Activated naive CD4-positive, alpha-beta T cell treated with anti-CD3 and anti-CD28 coated beads for 36 hours (primary cell): ENCODE measurements at places on chromosomes 1 and 21. TPM values are rescaled to one million over a fixed set of nuclear protein-coding genes. Genes with fewer than 3 reads are reported as not detected.

Gene OR2L5
- total RNA-seq, result not detected

Gene SMG5
- total RNA-seq, result 83.4 TPM

Gene NTMT2
- total RNA-seq, result not detected

Gene HSPB7
- total RNA-seq, result not detected

Gene UBE2Q1
- total RNA-seq, result 79.2 TPM

Gene TLR5
- total RNA-seq, result 0.67 TPM

Gene SH2D5
- 0.29 TPM for total RNA-seq

Gene VHLL
- total RNA-seq, result not detected

Gene FCMR
- 52.1 TPM for total RNA-seq

GRCh38 chr21:28959367-28960099 lies 33.1 kb downstream of the LTN1 start:
- no peak overlapping the region for H3K4me3 ChIP-seq
- peaks cover 30% of the 10 kb centered on the region for H3K36me3 ChIP-seq
- H3K27ac ChIP-seq, result no peak overlapping the region

- peaks cover 3% of the 10 kb centered on the region for H3K27me3 ChIP-seq
- no peaks in the 10 kb centered on the region for H3K4me1 ChIP-seq
- H3K36me3 ChIP-seq, result no peaks in the 10 kb centered on the region
- no peak overlapping the region for H3K4me3 ChIP-seq
Measured at GRCh38 chr1:199515261-199515660, 512.2 kb upstream of the NR5A2 start.

GRCh38 chr1:91334856-91335255 lies 69.8 kb downstream of the HFM1 start:
- H3K4me1 ChIP-seq, result no peaks in the 10 kb centered on the region
- H3K27me3 ChIP-seq, result peaks cover 6% of the 10 kb centered on the region
- DNase-seq, result no peak
- H3K4me3 ChIP-seq, result no peak overlapping the region

- peak overlapping the region; percentile 75 for H3K27ac ChIP-seq
- peak overlapping the region; percentile 50 for H3K4me3 ChIP-seq
- peaks cover 54% of the 10 kb centered on the region for H3K4me1 ChIP-seq
- no peaks in the 10 kb centered on the region for H3K27me3 ChIP-seq
- peaks cover 45% of the 10 kb centered on the region for H3K36me3 ChIP-seq
Measured at GRCh38 chr1:235124665-235125064, 4.0 kb downstream of the TOMM20 start.

DNA sequence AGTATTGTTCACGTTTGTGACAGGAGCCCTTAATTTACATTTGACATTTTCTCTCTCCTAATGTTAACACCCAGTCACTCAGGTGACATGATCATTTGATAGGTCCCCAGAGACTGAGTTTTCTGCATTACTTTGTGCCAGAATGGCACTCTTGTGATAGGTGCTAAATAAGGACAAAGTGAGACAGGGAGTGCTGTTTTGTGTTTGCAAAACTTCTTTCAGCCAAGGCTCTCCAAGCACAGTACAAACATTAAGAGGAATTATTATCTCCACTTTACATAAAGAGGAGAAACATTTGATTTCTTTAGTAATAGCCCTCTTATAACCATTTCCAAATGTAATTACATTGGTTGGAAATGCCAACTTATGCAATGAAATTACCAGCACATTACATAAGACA lies 355.2 kb downstream of the NTNG1 start:
- H3K27ac ChIP-seq, result no peak overlapping the region
- H3K27me3 ChIP-seq, result no peaks in the 10 kb centered on the region
- H3K4me1 ChIP-seq, result no peaks in the 10 kb centered on the region
- H3K36me3 ChIP-seq, result no peaks in the 10 kb centered on the region
- no peak overlapping the region for H3K4me3 ChIP-seq

- no peaks in the 10 kb centered on the region for H3K36me3 ChIP-seq
- H3K4me1 ChIP-seq, result peaks cover 46% of the 10 kb centered on the region
- no peaks in the 10 kb centered on the region for H3K27me3 ChIP-seq
- no peak for DNase-seq
- H3K4me3 ChIP-seq, result no peak overlapping the region
Measured at GRCh38 chr1:9427388-9427787, 111.9 kb upstream of the SLC25A33 start.

- H3K27ac ChIP-seq, result no peak overlapping the region
- DNase-seq, result no peak
- H3K27me3 ChIP-seq, result no peaks in the 10 kb centered on the region
Measured at GRCh38 chr1:174497478-174497877, 49.7 kb downstream of the GPR52 start.

- no peak for DNase-seq
- H3K27me3 ChIP-seq, result no peaks in the 10 kb centered on the region
- peaks cover 16% of the 10 kb centered on the region for H3K4me1 ChIP-seq
- no peak overlapping the region for H3K27ac ChIP-seq
Measured at GRCh38 chr21:45318146-45318555, 30.5 kb upstream of the POFUT2 start.

- no peaks in the 10 kb centered on the region for H3K36me3 ChIP-seq
- H3K27ac ChIP-seq, result no peak overlapping the region
- H3K4me3 ChIP-seq, result no peak overlapping the region
- no peaks in the 10 kb centered on the region for H3K27me3 ChIP-seq
Measured at GRCh38 chr1:101980974-101981373, 15.8 kb downstream of the OLFM3 start.

DNA sequence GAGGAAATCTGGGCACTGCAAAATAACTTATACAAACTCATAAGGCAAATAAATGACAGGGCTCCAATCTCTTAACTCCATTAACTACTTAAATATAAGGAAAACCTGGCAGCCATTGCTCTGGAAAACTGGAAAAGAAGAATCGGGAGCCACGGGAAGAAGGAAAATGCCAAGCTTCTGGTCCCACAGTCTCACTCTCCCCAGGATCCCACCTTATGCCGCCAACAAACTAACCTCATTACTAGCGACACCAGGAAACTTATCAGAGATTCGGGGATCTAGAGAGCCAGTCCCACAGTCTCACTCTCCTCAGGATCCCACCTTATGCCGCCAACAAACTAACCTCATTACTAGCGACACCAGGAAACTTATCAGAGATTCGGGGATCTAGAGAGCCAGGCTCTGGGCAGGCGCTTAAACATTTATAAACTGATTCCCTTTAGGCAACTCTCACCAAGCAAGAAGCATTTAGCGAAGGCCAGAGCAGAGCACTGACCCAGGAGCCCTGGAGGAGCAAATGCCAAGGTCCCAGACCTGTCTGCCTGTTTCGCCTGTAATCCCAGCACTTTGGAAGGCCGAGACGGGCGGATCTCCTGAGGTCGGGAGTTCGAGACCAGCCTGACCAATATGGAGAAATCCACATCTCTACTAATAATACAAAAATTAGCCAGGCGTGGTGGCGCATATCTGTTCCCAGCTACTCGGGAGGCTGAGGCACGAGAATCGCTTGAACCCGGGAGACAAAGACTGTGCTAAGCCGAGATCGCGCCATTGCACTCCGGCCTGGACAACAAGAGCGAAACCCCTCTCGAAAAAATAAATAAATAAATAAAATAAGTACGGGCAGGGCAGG lies 720 bp downstream of the PSMB2 start:
- H3K27ac ChIP-seq, result peak overlapping the region; percentile 99
- no peak for DNase-seq
- peaks cover 31% of the 10 kb centered on the region for H3K4me1 ChIP-seq
- peaks cover 11% of the 10 kb centered on the region for H3K36me3 ChIP-seq
- peak overlapping the region; percentile 100 for H3K4me3 ChIP-seq
- H3K27me3 ChIP-seq, result peaks cover 5% of the 10 kb centered on the region

DNA sequence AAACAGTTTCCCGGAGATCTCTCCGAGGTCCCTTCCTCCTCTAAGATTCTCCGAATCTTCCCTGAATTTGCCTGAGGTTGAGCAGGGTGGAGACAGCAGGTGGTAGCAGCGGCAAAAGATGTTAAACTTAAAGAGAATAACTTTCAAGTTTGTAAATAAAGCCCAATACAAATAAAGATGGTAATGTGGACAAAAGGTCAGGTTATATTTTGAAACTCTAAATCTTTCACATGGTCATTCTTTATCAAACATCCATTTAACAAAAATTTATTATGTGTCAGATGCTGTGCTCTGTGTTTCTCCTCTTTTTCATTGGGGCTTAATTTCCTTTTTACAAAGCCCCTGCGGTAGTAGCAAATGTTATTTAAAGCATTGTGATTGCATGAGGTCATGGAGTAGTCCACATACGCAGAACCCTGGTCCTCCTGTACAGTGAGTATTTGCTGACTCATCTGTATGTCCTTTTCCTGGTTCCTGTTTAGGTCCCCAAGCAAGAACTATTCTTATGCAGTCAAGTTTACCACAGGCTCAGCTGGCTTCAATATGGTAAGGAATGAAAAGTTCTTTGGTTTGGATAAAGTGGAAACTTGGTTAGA lies 119.2 kb downstream of the ITSN1 start:
- no peaks in the 10 kb centered on the region for H3K4me1 ChIP-seq
- no peaks in the 10 kb centered on the region for H3K27me3 ChIP-seq
- no peaks in the 10 kb centered on the region for H3K36me3 ChIP-seq
- H3K27ac ChIP-seq, result no peak overlapping the region

- H3K27me3 ChIP-seq, result peaks cover 4% of the 10 kb centered on the region
- H3K36me3 ChIP-seq, result no peaks in the 10 kb centered on the region
- H3K4me1 ChIP-seq, result no peaks in the 10 kb centered on the region
- H3K4me3 ChIP-seq, result no peak overlapping the region
Measured at GRCh38 chr1:229385853-229386456, 43.1 kb upstream of the CCSAP start.

GRCh38 chr21:36127977-36128376 lies 6.9 kb upstream of the CBR3 start:
- DNase-seq, result no peak
- no peak overlapping the region for H3K27ac ChIP-seq
- no peak overlapping the region for H3K4me3 ChIP-seq
- no peaks in the 10 kb centered on the region for H3K36me3 ChIP-seq

- H3K36me3 ChIP-seq, result peaks cover 5% of the 10 kb centered on the region
- H3K4me1 ChIP-seq, result peaks cover 8% of the 10 kb centered on the region
- no peak overlapping the region for H3K27ac ChIP-seq
- DNase-seq, result no peak
- no peak overlapping the region for H3K4me3 ChIP-seq
Measured at GRCh38 chr21:36926989-36927718, 39.3 kb downstream of the HLCS start.

GRCh38 chr1:212644866-212645545 lies 36.4 kb downstream of the ATF3 start:
- no peak overlapping the region for H3K27ac ChIP-seq
- H3K36me3 ChIP-seq, result no peaks in the 10 kb centered on the region
- no peak overlapping the region for H3K4me3 ChIP-seq
- DNase-seq, result no peak
- H3K27me3 ChIP-seq, result peaks cover 2% of the 10 kb centered on the region

- no peak overlapping the region for H3K27ac ChIP-seq
- H3K4me3 ChIP-seq, result no peak overlapping the region
- H3K27me3 ChIP-seq, result no peaks in the 10 kb centered on the region
- peaks cover 7% of the 10 kb centered on the region for H3K4me1 ChIP-seq
- no peaks in the 10 kb centered on the region for H3K36me3 ChIP-seq
- no peak for DNase-seq
Measured at GRCh38 chr1:185334182-185334581, 17.1 kb upstream of the IVNS1ABP start.

DNA sequence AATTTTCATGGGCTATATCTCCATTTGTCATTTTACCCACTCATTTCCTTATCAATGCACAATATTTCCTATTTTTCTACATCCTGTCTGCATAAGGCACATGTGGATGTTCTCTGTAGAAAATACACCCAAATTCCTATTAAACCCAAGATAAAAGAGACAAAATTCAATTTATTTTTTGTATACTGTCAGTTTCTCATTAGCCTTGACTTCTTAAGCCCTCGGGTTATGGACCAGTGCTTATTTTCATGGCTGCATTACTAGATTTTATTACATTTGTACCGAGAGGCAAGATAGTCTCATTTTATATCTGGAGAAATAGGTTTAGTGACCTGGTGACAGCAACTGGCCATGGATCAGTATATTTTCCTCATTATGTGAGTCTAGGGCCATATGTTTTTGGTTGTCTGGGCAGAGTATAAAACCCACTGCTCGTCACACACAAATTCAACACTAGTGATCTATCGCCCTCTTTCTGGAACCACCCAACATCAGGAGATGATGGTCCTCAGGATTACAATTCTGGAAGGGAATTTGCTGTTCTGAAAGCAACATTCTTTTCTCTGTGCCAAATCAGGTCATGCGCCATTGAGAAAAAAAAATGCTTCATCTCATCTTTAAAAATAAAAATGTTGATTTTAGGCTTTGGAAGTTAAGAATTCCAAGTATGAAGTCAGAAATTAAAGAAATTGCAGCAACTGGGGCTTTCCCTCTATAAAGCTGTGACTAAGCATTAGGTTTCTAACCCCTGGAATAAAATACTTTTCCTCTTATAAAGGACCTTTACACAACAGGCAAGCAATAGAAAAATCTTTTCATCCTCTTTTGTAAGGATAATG lies 81.4 kb downstream of the ASTN1 start:
- no peaks in the 10 kb centered on the region for H3K36me3 ChIP-seq
- no peaks in the 10 kb centered on the region for H3K27me3 ChIP-seq
- no peak for DNase-seq
- no peaks in the 10 kb centered on the region for H3K4me1 ChIP-seq
- H3K4me3 ChIP-seq, result no peak overlapping the region

- no peak for DNase-seq
- no peak overlapping the region for H3K4me3 ChIP-seq
- peaks cover 6% of the 10 kb centered on the region for H3K4me1 ChIP-seq
- no peaks in the 10 kb centered on the region for H3K36me3 ChIP-seq
- peak overlapping the region; percentile 30 for H3K27ac ChIP-seq
Measured at GRCh38 chr1:109279615-109280278, 3.2 kb downstream of the PSRC1 start.

GRCh38 chr1:94951046-94951445 lies 24.1 kb upstream of the CNN3 start:
- no peak for DNase-seq
- no peak overlapping the region for H3K4me3 ChIP-seq
- no peaks in the 10 kb centered on the region for H3K36me3 ChIP-seq
- H3K27me3 ChIP-seq, result no peaks in the 10 kb centered on the region
- H3K4me1 ChIP-seq, result no peaks in the 10 kb centered on the region
- no peak overlapping the region for H3K27ac ChIP-seq

DNA sequence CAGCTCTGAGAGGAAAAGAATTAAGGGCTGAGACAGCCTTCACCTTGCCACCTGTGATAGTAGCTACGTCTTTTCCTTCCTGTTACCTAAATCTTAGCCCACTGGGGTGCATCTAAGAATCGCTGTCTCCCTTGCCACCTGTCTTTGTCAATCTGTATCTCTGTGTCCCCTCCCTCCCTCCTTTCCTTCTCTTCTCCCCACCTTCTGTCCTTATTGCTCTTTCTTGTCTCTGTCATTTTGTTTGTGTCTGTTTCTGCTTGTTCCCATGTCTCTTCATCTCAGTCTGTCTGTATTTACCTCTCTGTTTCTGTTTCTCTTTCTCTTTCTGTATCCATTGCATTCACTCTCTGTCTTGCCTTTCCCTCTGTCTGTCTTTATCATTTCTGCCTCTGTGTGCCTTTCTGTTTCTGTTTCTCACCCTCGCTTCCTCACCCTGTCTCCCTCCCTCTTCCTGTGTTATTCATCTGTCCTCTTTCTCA lies 30.2 kb downstream of the SLC22A15 start:
- no peaks in the 10 kb centered on the region for H3K27me3 ChIP-seq
- H3K36me3 ChIP-seq, result no peaks in the 10 kb centered on the region
- H3K27ac ChIP-seq, result peak overlapping the region; percentile 42
- DNase-seq, result peak; percentile 10
- H3K4me1 ChIP-seq, result peaks cover 11% of the 10 kb centered on the region

- no peak overlapping the region for H3K4me3 ChIP-seq
- no peaks in the 10 kb centered on the region for H3K36me3 ChIP-seq
- no peak for DNase-seq
- H3K27me3 ChIP-seq, result peaks cover 17% of the 10 kb centered on the region
Measured at GRCh38 chr1:184189361-184189760, 137.8 kb downstream of the TSEN15 start.

GRCh38 chr1:33099290-33100118 lies 18.6 kb downstream of the AZIN2 start:
- peak overlapping the region; percentile 77 for H3K27ac ChIP-seq
- peak overlapping the region; percentile 36 for H3K4me3 ChIP-seq
- H3K36me3 ChIP-seq, result peaks cover 2% of the 10 kb centered on the region
- H3K4me1 ChIP-seq, result peaks cover 28% of the 10 kb centered on the region
- DNase-seq, result peak; percentile 90
